ENCODE measurements at places on chromosomes 3 and 15.

- no peak for DNase-seq
Observed at GRCh38 chr15:28892789-28893610, 7.2 kb downstream of the APBA2 start.

DNA sequence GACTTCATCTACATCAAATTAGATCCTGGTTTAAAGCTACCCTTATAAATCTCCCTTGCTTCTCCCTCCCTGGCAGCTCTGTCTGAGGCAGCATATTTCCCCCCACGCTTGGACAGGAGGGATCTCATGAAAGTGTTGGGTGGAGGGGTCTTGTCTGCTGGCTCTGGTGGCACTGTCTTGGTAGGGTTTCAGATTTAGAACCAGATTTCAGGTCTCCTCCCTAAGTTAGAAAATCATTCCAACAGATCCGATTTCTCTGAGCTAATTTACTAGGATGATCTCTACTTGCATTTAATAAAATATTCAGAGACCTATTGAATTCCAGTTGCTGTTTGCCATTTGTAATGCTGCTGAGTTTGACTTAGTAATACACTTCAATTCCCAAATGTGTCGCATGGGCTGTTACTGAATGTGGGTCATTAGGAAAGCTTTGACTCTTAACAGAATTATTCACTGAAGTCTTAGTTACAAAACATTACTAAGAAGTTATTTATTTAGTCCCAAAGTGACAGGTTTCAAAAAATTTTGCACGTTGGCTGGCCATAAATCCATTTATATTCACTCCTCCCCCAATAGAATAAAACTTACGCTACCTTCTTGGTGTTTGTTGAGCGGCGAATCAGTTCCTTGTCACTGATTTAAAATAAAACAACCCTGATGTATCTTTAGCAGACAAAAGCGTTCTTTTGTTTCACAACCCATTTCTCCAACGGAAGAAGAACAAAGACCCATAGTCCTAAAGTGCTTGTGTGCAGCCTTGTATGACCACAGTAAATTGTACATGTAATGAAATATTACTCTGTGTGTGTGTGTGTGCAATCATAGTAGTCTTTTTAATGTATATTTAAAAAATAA lies 84.5 kb downstream of the TRAK1 start:
- DNase-seq: no peak

DNA sequence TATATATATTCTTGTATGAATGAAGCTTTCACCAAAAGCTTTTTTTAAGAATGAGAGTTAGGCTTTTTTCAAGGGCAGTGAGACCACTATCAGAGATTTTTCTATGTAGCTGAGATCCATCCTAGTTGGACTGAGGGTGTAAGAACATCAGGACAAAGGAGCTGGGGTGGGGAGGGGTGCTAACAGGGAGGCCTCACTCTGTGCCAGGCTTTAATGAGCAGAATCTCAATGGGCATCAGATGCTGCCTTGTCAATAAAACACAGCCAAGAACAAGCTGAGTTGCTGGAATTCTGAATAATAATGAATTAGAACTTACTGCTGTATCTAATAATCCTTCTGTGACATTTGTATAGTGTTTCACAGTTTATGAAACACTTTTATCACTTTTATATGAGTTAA lies 41.4 kb upstream of the USP3 start:
- DNase-seq: no peak

GRCh38 chr3:4738737-4739274 lies 240.4 kb upstream of the BHLHE40 start:
- DNase-seq: peak; percentile 79

DNA sequence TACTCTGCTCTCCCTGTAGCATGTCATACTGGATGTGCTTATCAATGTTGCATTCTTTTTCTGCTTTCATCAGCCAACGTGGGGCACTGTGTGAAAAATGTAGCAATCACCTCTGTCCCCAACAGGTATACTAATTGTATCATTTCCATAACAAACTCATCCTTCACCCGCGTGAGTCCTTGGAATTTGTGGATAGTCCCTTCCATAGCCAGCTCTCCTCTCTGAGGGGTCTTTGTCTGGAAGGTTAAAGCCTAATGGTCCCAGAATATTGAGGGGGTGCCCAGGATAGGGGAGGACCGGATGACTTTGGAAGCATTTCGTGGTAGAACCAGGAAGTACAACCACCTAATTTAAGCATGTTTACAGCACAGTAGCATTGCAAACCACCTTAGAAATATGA lies 124.6 kb downstream of the FOXB1 start:
- DNase-seq: no peak

DNA sequence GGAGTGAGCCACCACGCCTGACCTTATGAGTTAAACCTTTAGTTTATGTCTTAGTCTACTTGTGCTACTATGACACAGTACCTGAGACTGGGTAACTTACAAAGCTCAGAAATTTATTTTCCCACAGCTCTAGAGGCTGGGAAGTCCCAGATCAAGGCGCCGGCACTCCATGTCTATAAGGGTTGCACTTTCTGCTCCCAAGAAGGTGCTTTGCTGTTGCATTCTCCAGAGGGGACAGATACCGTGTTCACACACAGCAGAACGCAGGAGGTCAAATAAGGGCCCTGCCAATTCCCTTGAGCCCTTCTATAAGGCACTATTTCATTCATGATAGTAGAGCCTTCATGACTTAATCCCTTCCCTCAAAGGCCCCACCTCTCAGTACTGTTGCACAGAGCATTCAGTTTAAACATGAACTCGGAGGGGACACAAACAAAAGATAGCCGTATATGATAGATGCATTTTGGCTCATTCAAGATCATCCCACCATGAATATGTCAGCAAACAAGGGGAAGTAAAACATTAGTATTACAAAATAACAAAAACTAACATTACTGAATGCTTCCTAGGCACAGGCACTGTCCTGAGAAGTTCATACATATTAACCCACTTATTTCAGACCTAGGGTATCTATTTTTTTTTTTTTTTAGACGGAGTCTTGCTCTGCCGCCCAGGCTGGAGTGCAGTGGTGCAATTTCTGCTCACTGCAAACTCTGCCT lies 26.5 kb downstream of the PLA1A start:
- DNase-seq: no peak

GRCh38 chr3:157040456-157040855 lies 119.5 kb downstream of the CCNL1 start:
- no peak for DNase-seq

DNA sequence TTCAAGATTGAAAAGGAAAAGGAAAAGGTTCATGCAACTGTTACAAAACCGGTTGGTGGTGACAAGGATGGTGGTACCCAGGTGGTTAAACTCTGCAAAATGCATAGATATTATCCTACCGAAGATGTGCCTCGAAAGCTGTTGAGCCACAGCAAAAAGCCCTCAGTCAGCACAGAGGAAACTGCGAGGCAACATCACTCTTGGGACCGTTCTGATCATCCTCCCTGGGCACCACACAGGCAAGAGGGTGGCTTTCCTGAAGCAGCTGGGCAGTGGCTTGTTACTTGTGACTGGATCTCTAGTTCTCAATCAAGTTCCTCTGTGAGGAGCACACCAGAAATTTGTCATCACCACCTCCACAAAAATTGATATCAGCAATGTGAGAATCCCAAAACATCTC lies 86.9 kb downstream of the PLCH1 start:
- DNase-seq: no peak

GRCh38 chr3:106945435-106945834 lies 431.8 kb upstream of the CCDC54 start:
- DNase-seq: no peak

GRCh38 chr3:134810850-134811249 lies 15.8 kb downstream of the EPHB1 start:
- no peak for DNase-seq
